Fibroblast of lung (primary cell): ENCODE measurements at places on chromosomes 3 and 15. TPM values are rescaled to one million over a fixed set of nuclear protein-coding genes. Genes with fewer than 3 reads are reported as not detected.

GRCh38 chr3:64977308-64978100, 289.7 kb upstream of the ADAMTS9 start:
- H3K4me1 ChIP-seq = no peaks in the 10 kb centered on the region
- H3K36me3 ChIP-seq = no peaks in the 10 kb centered on the region
- no peak overlapping the region for H3K27ac ChIP-seq
- H3K4me3 ChIP-seq = no peak overlapping the region

The ARHGAP31 gene
- 3.3 and 3.5 TPM in 2 replicates for total RNA-seq

GRCh38 chr15:31302778-31303725, 23.6 kb upstream of the KLF13 start:
- H3K27me3 ChIP-seq = peaks cover 9% of the 10 kb centered on the region
- H3K36me3 ChIP-seq = no peaks in the 10 kb centered on the region
- no peak overlapping the region for H3K4me3 ChIP-seq
- H3K4me1 ChIP-seq = no peaks in the 10 kb centered on the region
- DNase-seq = no peak

- H3K36me3 ChIP-seq = no peaks in the 10 kb centered on the region
- DNase-seq = no peak
- H3K4me3 ChIP-seq = no peak overlapping the region
- H3K4me1 ChIP-seq = peaks cover 5% of the 10 kb centered on the region
- H3K27me3 ChIP-seq = peaks cover 22% of the 10 kb centered on the region
These were observed 9.4 kb downstream of the MUC4 start for GRCh38 chr3:195802261-195802701.

- H3K36me3 ChIP-seq = no peaks in the 10 kb centered on the region
- peak; percentile 34 for DNase-seq
- H3K27me3 ChIP-seq = no peaks in the 10 kb centered on the region
- peak overlapping the region; percentile 68 for H3K27ac ChIP-seq
These were observed 755 bp downstream of the PTPN9 start for GRCh38 chr15:75578173-75578947.

GRCh38 chr3:87173071-87173470, 54.0 kb upstream of the CHMP2B start:
- H3K36me3 ChIP-seq = no peaks in the 10 kb centered on the region
- no peaks in the 10 kb centered on the region for H3K4me1 ChIP-seq
- no peaks in the 10 kb centered on the region for H3K27me3 ChIP-seq
- DNase-seq = no peak
- H3K27ac ChIP-seq = no peak overlapping the region

GRCh38 chr3:24551626-24552025, 57.0 kb upstream of the THRB start:
- H3K27me3 ChIP-seq = no peaks in the 10 kb centered on the region
- no peak overlapping the region for H3K4me3 ChIP-seq
- H3K27ac ChIP-seq = no peak overlapping the region
- no peaks in the 10 kb centered on the region for H3K36me3 ChIP-seq
- H3K4me1 ChIP-seq = peaks cover 4% of the 10 kb centered on the region
- no peak for DNase-seq

GRCh38 chr15:39579487-39580116, 1.3 kb upstream of the THBS1 start:
- peak overlapping the region; percentile 78 for H3K4me3 ChIP-seq
- DNase-seq = peak; percentile 95
- peak overlapping the region; percentile 97 for H3K27ac ChIP-seq
- peaks cover 18% of the 10 kb centered on the region for H3K36me3 ChIP-seq

GRCh38 chr3:66729687-66730393, 229.0 kb upstream of the LRIG1 start:
- H3K4me1 ChIP-seq = no peaks in the 10 kb centered on the region
- no peak for DNase-seq
- no peaks in the 10 kb centered on the region for H3K27me3 ChIP-seq

The CLDND1 gene
- 71.4 and 76.8 TPM in 2 replicates for total RNA-seq

GRCh38 chr3:26719134-26719533, 96.6 kb downstream of the LRRC3B start:
- H3K27ac ChIP-seq = no peak overlapping the region
- H3K27me3 ChIP-seq = no peaks in the 10 kb centered on the region
- no peaks in the 10 kb centered on the region for H3K4me1 ChIP-seq
- H3K4me3 ChIP-seq = no peak overlapping the region
- no peak for DNase-seq

The GP5 gene
- under 0.01 and 0.17 TPM in 2 replicates for total RNA-seq

- DNase-seq = peak; percentile 38
- H3K27me3 ChIP-seq = no peaks in the 10 kb centered on the region
- no peaks in the 10 kb centered on the region for H3K4me1 ChIP-seq
- peak overlapping the region; percentile 11 for H3K27ac ChIP-seq
These were observed 70.0 kb upstream of the CGNL1 start for GRCh38 chr15:57306161-57306943.

- no peak for DNase-seq
- H3K27me3 ChIP-seq = peaks cover 11% of the 10 kb centered on the region
- no peak overlapping the region for H3K27ac ChIP-seq
- no peaks in the 10 kb centered on the region for H3K36me3 ChIP-seq
- H3K4me1 ChIP-seq = no peaks in the 10 kb centered on the region
These were observed 81.1 kb downstream of the MEGF11 start for GRCh38 chr15:66172324-66172980.

The AADACL2 gene
- total RNA-seq = under 0.01 TPM in 1 of 2 replicates, not detected in the other

The CTXN2 gene
- total RNA-seq = not detected in 2 replicates

DNA sequence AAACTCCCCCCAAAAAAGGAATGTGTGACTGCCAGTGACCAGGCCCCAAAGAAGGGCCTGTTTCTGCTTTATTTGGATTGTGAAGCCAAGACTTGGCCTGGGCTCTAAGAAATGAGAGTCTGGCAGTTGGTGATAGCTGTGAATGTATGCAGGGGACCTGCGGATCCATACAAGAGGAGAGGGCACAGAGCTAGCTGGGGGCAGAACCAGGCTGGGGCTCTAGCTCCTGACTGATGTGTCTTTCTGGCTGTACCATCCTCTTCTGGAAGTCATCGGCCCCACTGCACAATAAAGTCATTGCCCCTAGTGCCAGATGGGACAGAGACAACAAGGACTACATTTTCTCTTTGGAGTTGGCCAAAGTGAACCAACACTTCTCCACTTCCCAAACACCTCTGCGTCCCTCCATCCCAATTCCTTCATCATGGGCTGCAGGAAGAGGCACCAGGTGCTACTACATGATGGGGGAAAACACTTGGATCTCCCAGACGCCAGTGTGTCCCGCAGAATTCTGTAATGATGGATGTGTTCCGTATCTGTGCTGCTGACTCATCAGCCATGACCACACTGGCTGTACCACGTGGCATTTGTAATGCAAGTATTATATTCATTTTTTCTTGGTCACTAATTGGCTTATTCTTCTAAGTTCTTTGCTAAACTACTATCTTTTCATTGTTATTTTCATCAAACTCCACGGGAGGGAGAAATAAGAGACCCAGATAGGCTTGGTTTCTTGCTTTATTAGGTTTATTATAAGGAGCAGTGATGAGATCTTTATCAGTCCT, 1.7 kb upstream of the PLA2G4F start:
- H3K4me1 ChIP-seq = peaks cover 2% of the 10 kb centered on the region
- H3K36me3 ChIP-seq = peaks cover 24% of the 10 kb centered on the region
- peak; percentile 80 for DNase-seq
- H3K27ac ChIP-seq = no peak overlapping the region
- H3K4me3 ChIP-seq = no peak overlapping the region
- H3K27me3 ChIP-seq = peaks cover 5% of the 10 kb centered on the region

DNA sequence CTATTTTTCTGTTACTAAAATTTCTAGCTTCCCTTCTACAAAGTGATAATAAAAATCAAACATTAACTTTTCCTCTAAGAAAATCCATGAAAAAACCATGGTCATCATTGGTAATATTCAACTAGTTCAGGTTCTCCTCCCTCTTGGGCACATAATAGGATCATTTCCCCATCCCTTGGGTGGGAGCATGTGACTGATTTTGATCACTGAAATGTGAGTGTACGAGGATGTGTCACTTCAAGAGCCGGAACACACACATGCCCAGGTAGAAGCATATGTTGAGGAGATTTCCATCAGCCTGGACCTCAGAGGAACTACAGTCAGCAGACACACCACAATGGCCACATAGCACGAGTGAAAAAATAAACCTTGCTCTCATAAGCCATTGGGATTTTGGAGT, 36.1 kb downstream of the AP3S2 start:
- no peak for DNase-seq
- H3K36me3 ChIP-seq = no peaks in the 10 kb centered on the region
- no peaks in the 10 kb centered on the region for H3K4me1 ChIP-seq
- H3K4me3 ChIP-seq = no peak overlapping the region
- no peak overlapping the region for H3K27ac ChIP-seq

The FSTL1 gene
- total RNA-seq = 279 and 309 TPM in 2 replicates

DNA sequence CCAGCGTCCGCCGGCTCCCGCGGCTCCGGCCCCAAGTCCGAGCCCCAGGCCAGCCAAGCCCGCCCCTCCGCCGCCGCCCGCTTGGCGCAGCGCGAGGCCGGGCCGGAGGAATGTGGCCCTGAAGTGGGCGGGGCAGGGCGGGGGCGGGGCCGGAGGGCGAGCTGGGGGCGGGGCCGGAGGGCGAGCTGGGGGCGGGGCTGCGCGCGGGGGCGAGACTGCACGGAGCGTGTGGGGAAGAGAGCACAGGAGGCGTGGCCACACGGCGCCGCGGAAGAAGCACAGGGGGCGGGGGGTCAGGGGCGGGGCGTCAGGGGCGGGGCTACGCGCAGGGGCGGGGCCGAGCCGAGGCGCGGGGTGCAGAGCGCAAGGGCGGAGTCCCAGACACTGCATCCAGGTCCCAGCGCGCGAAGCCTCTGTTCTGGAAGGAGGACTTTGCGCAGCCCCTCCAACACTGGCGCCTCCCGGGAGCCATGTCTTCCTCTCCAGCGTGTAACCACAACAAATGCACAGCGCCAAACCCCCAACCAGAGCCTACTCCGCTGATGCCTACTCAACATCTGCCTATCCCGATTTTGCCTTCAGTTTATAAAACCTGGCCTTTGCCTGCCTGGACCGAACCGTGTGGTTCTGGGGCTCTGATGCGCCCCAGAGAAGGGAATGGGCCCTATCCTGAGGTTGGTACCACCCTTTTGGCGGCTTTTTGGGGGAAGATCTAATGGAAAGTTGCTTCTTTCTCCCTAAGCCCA, 105.5 kb downstream of the IQSEC1 start:
- H3K27me3 ChIP-seq = no peaks in the 10 kb centered on the region
- H3K27ac ChIP-seq = peak overlapping the region; percentile 71
- H3K36me3 ChIP-seq = peaks cover 2% of the 10 kb centered on the region
- peak; percentile 90 for DNase-seq
- H3K4me1 ChIP-seq = peaks cover 16% of the 10 kb centered on the region

The GOLGA8F gene
- total RNA-seq = 0.17 TPM in 1 of 2 replicates, not detected in the other

GRCh38 chr15:25673351-25673750, 189.8 kb downstream of the ATP10A start:
- H3K36me3 ChIP-seq = no peaks in the 10 kb centered on the region
- no peaks in the 10 kb centered on the region for H3K27me3 ChIP-seq
- H3K27ac ChIP-seq = no peak overlapping the region
- no peak for DNase-seq
- no peaks in the 10 kb centered on the region for H3K4me1 ChIP-seq

GRCh38 chr3:160911411-160911810, 155.4 kb downstream of the PPM1L start:
- H3K4me3 ChIP-seq = no peak overlapping the region
- no peak for DNase-seq
- H3K27me3 ChIP-seq = no peaks in the 10 kb centered on the region

DNA sequence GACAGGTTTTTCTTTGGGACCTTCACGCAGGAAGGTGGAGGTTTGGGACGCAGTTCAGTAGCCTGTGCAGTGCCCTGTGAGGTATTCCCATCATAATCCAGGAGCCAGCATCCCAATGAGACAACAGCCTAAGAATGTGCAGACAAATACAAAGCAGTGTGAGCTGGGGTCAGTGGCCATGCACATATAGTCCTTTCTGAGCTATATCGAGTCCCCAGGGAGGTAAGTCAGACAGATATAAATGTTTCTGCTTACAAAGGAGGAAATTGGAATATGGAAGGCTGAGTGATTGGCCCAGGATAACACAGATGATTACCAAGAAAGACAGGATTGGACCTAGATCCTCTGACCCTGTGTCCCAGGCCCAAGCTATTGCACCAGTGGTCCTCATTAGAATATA, 216.6 kb upstream of the TRIM42 start:
- H3K4me3 ChIP-seq = no peak overlapping the region
- no peaks in the 10 kb centered on the region for H3K36me3 ChIP-seq
- no peaks in the 10 kb centered on the region for H3K4me1 ChIP-seq
- DNase-seq = no peak
